ENCODE measurements at places on chromosomes 7 and 10.

- no peak for DNase-seq
Measured at GRCh38 chr10:10910634-10911033, 107.0 kb upstream of the CELF2 start.

GRCh38 chr7:29587195-29587808 is 23.7 kb downstream of the PRR15 start:
- no peak for DNase-seq

- no peak for DNase-seq
Measured at GRCh38 chr10:130871406-130871805, 440.1 kb downstream of the TCERG1L start.

DNA sequence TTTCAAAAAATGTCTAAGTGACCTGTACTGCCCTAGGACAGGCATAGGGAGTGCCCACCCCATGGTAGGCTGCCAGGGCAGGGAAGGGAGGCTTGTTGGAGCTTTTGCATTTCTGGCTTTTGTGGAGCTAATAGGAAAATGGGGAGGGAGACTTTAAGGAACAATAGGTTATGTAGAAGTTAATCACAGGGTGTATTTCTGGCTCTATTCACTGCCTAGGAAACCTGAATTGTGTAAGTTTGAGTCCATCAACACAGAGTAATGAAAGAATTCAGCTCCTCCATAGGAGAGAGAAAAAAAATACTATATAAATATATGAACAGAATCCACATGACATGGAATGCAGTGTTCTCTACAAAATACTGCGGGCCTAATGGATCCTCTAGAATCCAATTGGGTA is 661.5 kb downstream of the KCNMA1 start:
- no peak for DNase-seq

DNA sequence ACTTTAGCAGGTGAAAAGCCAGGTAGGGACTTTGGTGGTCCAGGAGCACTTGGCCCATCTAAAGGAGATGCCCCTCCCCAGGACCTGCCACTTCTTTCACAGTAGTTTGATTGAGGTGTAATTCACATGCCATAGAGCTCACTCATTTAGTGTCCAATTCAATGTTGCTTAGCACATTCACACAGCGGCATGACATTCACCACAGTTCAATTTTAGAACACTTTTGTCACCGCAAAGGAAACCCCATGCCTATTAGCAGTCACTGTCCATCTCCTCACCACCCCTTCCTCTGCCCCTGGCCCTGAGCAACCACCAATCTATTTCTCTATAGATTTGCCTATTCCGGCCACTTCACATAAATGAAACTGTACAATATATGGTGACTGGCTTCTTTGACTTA is 211.6 kb upstream of the ZMIZ1 start:
- no peak for DNase-seq

DNA sequence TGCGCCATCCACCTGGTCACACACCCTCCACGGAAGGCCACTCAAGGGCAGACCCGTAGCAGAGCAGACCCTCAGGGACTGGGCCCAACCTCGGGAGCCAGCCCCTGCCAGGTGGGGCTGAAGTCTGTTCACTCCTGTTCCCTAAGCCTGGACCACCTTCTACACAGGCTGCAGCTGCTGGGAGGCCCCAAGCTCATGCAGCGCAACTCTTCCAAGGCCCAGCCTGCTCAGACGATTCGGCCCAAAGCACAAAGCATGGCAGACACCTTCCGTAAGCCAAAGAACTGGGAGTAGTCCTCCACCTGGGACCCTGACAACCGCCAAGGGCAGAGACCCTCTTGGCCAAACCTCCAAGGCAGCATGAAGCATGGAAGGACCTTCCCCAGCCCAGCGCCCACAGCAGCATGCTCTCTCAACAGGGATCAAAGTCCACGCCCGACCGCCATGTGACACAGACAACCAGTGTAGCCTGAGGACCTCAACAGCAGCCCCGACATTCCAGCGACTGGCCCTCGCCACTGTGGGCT is 11.5 kb downstream of the SHH start:
- no peak for DNase-seq

DNA sequence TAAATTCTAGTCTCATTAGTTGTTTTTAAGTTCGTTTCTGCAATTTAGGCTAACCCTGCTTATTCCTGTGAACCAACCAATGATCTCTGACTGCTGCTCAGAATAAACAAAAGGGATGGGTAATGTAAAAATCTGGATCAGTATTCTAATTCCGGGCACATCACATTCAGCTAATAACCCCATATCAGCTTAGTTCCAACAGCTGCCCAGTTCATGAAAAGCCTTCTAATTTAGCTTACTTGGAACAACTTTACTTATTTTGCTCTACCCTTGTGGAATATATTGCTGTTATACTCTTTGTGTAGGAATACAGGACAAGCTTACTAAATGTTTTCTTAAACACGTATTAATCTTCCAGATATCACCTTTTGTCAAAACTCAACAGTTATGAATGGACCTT is 3.6 kb upstream of the CFAP43 start:
- DNase-seq = no peak

DNA sequence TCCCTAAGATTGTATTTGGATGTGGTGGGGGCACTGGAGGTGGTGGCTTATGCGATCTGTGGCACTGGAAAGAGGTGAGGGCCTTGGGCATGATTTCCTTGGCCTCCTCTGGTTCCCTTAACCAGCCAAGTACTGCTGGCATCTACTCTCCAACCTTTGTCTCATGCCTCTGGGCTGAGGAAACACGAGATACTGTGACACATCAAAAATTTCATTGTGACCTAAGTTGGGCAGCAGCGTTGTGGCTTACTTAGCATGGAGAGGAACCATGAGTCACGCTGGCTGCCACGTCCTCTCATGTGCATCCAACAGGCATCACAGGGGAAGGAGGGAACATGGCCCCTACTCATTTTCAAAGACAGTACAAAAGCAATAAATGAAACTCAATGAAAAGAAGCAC is 29.7 kb upstream of the GSDME start:
- peak; percentile 47 for DNase-seq

- DNase-seq = no peak
Measured at GRCh38 chr10:36464291-36464690, 661.1 kb upstream of the ANKRD30A start.

- DNase-seq = peak; percentile 78
Measured at GRCh38 chr10:110353244-110354119, 48.8 kb upstream of the SMNDC1 start.

DNA sequence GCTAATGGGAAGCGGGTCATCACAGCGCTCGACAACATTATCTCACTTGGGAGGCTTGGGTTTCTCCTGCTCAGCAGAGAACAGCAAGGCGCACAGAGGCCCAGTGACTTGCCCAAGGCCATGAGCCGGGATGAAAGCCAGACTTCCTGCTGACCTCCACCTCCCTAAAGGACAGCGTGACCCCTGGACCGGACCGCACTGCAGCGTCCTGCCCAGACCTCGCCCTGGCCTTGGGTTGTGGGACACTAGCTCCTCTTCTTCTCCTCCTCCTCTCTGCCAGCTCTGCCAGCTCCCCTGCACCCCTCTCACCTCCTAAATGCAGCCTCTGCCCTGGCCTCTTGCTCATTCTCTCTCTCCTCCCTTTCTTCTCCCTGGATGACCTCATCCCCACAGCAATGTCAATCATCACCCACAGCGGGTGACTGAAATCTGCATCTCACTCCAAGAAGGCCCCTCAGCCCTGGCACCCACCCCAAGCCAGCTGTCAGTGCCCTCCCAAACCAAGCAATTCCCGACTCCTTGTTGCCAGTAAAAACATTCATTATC is 19.4 kb downstream of the SPOCK2 start:
- no peak for DNase-seq

DNA sequence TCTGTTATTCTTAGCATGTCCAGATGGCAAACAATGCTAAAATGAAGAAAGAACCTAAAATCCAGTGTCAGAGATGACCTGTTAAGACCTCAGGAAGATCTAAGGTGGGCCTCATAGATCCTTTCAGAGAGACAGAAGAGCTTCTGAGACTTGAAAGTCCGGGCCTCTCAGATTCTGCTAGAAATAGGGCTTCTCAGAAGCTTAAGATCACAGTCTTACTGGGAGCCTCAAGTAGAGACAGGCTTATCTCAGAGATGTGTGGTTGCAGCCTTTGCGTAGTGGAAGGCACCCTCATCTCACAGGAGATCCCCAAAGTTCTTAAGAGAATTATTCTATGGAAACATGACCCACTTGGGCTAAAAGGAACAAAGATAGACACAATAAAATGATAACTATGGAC is 642.8 kb downstream of the TNS3 start:
- DNase-seq = no peak

GRCh38 chr7:33792041-33792440 is 113.3 kb upstream of the BMPER start:
- DNase-seq = no peak

DNA sequence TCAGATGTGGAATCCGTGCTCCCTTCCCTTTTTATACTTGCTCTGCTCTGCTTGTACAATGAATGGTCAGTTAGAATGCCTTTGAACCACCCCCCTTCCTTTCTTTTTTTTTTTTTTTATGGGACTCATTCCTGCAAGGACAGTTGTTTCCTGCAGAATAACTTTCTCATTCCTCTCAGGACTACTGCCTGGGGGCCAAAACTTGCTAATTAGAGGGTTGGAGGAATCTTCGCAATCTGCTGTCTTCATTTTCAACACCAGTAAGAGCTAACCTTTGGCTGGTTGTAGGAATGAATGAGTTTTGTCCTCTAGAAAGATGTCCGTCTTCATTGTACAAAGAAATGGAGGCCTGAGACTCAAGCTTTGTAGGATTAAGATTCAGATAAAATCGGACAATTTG is 868.1 kb downstream of the LRMDA start:
- no peak for DNase-seq

DNA sequence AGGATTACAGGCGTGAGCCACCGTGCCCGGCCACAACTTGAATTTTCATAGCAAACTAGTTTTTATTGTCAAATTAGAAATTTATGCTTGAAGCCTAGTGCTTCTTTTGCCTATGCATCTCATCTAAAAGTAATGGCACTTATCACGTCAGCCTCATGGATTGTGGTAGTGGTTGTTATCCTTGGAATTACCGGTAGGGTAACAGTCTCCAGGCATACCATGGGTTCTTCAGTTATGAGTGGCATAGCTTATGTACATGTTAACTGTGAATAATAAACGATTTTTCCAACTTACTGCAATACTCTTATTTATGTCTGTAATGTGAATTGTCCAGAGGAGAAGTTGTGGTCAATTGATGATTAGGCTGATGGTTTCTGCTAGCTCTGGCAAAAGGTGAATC is 63.1 kb downstream of the BMPR1A start:
- DNase-seq = no peak

DNA sequence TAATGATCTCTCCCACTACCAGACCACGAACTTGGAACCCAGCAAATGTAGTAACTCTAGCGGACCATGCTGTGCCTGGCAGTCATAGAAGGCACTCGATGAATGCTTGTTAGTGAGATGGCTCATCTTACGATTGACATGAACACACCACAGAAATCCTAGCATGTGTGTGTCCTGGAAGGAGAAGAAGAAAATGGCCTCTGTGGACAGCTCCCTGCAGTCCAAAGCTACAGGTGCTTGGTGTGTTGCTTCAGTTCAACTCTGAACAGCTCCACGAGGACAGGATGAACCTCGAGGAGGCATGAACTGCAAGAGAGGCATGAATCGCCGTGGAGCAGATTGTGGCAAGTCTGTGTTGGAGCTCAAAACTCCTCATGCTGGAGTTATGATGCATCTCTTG is 93.5 kb downstream of the KLF6 start:
- DNase-seq = no peak

GRCh38 chr10:71437537-71438092 is 40.9 kb downstream of the CDH23 start:
- DNase-seq = no peak

GRCh38 chr7:16404636-16405035 is 16.7 kb downstream of the CRPPA start:
- DNase-seq = no peak

GRCh38 chr10:76911184-76911583 is 726.4 kb downstream of the KCNMA1 start:
- DNase-seq = no peak

DNA sequence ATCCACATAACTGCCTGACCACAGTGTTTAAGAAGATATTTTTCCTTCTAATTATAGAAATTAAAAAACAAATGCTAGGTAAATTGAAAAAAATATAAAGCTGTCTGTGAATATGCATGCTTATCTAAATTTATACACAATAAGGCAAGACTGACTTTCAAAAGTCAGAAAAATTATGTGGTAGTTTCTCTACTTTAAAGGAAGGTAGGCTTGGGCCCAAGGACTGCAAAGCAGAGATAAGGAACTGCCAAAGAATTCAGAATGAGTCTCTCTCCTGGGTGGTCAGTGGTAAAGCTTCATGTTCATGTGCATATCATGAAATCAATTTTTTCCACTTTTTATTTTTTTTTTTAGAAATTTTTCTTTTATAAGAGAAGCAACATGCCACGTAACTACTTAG is 998.6 kb downstream of the REEP3 start:
- DNase-seq = no peak

- DNase-seq = peak; percentile 37
Measured at GRCh38 chr10:84424731-84425167, 96.4 kb downstream of the CCSER2 start.

DNA sequence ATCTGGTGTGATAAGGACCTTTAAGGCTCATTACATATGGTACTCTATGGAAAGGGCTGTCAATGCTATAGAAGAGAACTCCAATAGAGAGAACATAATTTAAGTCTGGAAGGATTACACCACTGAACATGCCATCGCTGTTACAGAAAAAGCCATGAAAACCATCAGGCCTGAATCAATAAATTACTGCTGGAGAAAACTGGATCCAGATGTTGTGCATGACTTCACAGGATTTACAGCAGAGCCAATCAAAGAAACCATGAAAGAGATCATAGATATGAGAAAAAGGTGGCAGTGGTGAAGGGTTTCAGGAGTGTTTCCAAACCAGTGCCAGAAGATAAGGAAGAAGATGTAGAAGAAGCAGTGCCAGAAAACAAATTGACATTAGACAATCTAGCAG is 18.9 kb upstream of the GPR22 start:
- DNase-seq = no peak

DNA sequence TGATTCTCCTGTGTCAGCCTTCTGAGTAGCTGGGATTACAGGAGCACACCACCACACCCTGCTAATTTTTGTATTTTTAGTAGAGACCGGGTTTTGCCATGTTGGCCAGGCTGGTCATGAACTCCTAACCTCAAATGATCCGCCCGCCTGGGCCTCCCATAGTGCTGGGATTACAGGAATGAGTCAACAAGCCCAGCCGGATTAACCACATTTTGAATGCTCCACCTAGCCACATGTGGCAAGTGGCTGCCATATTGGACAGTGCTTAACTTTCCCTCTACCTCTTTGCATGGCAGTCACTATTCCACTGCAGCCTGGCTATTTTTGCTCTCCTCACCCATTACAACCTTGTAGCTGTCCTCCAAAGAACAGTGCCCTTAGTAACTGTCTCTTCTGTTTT is 160.1 kb downstream of the GATA3 start:
- no peak for DNase-seq

GRCh38 chr10:124168991-124169802 is 75.8 kb upstream of the CHST15 start:
- DNase-seq = peak; percentile 10

DNA sequence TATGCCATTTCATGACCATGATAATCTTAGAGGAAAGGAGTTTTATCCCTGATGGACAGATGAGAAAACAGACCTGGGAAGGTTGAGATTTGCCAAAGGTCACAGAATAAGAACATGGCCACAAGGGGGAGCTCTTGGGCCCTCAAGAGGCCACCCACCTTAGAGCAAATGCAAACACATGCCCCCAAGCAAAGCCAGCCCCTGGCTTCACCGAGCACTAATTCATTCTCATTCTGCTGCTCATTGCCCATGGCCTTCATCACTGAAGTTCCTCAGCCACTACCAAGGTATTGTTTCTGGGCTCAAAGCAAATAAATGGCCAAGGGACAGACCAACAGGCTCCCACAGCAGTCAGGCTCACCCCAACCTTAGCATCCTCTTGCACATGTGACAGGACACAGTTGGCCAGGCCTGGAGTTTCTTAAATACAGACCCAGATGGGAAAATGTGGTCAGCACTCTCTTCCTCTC is 44.2 kb downstream of the PDLIM1 start:
- peak; percentile 85 for DNase-seq
